ENCODE measurements at places on chromosomes 7 and 10.

DNA sequence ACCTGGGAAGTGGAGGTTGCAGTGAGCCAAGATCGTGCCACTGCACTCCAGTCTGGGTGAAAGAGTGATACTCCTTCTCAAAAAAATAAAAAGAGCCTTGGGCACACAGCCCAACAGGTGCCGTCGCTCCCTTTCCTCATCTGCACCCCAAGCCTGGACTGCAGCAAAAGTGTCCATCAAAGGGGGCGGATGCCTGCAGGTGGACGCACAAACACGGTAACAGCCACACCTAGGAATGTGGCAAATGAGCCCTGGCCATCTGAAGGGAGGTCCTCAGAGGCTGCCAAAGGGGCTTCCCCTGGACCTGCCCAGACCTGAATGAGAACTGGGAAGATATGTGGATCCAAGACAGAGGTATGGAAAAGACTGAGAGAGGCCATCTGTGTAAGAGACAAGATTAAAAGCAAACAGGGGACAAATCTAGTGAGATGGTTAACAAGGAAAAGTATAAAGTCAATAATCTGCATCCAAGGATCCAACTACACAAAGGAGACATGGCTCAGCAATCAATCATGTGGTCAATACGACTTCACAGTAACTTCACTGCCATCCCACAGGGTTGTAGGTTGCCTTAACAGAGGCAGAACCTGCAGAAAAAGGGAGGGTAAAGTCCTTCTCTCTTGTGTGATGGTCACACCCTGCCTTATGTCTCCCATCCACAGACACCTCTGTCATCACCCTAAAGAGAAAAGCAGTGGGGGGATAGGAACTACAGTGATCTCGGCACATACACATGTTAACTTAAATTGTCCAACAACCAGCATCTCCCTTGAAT lies 25.4 kb downstream of the DRGX start:
- DNase-seq = no peak

DNA sequence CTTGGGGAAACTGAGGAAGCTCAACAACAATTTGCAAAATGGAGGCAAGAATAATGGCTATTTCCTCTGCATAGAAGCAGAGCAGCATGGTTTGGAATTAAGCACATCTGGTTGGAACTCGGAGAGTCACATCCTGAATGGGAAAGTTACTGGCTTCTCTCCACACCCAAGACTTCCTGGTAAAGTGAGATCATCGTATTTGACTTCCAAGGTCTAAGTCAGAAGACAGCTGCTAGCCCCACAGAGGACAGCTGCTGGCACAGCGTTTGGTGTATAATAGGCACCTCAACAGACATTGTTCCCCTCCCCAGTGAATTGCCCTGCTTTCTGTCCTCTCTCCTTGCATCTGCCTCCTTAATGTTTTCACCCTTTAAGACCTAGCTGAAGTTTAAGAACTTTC lies 37.0 kb upstream of the NRF1 start:
- no peak for DNase-seq

DNA sequence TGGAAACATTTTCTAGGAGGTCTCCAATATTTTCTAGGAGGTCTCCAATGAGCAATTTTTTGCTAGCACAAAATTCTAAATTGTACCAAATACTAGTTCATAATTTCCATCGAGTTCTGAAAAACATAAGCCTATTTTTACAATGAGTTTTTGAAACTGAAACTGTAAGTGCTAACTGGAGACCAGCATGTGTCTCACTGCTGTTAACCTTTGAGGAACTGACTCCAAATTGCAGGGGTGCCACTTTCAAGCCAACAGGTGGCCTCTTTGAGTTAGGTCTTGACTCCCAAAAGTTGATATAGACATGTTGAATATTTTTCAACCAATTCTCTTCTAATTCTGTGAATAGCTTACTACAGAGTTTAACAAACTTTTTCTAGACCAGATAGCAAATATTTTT lies 58.8 kb downstream of the CAV1 start:
- DNase-seq = no peak

- no peak for DNase-seq
Observed at GRCh38 chr7:43113622-43114457, 1.4 kb downstream of the HECW1 start.

DNA sequence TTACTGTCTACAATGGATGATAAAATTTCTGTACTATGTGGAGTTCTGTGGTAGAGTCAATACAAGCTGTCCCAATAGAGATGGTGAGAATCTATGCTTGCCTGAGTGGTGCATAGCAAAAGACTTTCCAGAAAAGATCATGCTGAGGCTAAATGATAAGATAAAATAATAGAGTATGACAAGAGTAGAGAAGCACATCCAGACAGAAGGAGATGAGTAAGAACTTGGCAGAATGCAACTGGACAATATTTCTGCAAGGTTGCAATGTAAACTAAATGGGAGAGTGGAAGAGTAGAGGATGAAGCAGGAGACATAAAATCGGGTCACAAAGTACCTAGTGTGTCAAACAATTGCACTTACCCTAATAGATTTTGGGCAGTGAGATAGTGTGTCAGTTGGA lies 347.6 kb downstream of the MDFIC start:
- no peak for DNase-seq

DNA sequence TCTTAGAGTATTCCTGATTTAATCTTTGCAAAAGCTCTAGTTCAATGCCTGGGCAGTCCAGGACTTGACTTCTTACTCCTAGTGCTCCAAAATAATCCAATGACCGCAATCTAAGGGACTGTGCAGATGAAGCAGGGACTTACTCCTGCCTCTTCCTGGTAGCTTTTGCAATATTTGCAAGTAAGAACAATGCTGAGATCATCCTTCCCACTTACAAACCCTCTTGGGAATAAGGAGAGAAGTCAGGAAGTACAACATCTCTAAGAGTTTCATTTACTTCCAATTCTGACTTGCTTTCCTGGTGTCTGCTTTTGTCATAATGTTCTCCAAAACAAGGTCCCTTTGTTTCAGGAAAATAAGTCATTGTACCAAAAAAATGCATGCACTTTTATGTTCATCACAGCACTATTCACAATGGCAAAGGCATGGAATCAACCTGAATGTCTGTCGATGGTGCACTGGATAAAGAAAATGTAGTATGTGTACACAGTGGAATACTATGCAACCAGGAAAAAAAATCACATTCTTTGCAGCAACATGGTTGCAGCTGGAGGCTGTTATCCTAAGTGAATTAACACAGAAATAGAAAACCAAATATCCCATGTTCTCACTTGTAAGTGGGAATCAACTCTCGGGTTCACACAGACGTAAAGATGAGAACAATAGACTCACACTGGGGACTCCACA lies 7.1 kb upstream of the KCNMA1 start:
- DNase-seq = no peak

DNA sequence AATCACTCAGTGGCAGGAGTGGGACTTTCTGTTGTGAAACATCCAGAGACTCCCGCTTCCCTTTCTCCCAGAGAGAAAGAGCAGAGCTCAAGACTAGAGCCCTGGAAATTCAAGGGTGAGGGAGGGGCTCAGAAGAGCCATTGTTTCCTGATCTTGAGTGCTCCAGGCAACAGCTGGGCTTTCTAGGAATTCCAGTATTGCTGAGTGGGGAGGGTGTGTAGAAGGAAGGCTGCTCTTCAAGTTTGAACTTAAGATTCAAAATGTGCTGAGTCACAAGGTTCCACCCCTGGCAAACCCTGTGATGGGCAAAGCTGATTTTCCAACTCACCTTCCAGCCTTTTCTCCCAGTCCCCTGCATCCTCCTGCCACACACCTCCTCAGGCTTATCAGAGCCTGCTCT lies 42.3 kb upstream of the MSRB2 start:
- no peak for DNase-seq

- DNase-seq = no peak
Observed at GRCh38 chr10:104650072-104650471, 9.0 kb downstream of the SORCS3 start.

DNA sequence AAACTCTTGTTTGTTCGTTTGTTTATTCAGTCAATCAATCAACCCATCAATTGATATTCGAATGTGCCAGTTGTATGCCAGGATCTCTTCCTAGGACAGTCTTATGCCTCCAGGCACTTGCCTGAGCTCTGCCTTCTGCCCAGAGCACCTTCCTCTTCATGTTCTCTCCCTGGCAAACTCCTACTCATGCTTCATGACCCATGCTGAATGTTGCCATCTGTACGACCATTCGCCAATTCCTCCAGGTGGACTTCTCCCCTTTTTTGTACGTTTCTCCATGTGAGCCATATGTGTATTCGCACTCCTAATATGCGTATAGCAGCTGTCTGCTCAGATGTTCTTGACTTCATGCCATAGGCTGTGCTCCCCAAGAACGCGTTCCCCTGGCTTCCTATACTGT lies 142.7 kb downstream of the C10orf105 start:
- DNase-seq = no peak

DNA sequence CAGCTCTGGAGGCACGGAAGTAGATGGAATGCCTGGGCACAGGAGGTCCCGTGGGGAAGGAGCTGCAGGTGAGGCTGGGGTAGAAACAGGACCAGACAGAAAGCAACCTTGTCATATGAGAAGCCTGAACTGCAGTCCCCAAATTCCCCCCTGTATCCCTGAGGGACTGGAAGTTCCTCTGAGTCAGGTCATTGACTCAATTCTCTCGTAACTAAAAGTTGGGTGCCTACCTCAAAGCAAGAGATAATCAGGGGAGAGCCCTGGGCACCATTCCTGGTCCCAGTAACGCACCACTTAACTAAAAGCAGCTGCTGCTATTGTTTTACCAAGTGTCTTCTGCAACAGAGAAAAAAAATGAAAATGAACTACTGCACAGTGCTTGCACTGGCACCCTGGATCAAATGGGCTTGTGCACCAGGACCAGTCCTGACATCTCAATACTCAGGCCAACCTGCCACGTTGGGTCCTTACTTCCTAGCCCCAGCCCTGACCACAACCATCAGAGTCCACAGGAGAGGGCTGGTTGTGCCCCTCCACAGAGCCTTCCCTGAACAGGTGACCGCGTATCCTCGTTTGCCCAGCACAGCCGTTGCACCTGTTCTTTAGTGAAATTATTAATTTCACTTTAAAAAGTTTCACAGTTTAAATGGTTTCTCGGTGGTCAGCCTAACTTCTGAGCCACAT lies 79.3 kb downstream of the GRID1 start:
- no peak for DNase-seq

DNA sequence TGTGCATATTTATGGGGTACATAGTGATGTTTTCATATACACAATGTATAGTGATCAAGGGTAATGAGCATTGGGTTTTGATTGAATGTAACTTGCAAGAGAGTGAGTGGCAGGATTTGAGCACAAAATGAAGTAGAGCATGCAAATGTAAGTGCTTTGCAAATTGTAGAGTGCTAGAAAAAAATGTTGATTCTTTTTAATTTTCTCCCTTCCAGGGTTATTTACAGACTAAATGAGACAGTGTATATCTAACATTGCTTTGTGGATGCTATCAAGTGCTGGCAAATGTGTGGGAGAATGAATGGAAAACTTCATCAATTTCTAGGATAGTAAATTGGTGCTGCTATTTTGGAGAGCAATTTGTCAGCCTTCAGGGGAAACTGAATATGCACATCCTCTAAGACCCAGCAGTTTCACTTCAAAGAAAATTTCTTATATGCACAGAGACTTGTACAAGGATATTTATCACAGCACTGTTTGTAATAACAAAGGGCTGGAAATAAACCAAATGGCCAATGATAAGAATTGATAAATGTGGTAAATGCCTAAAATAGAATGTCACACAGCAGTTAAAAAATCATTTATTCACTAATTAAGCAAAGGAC lies 120.6 kb upstream of the PLPP4 start:
- no peak for DNase-seq
